Pancreas (tissue), 10 donors: ENCODE measurements at places on chromosomes 2 and 18.

DNA sequence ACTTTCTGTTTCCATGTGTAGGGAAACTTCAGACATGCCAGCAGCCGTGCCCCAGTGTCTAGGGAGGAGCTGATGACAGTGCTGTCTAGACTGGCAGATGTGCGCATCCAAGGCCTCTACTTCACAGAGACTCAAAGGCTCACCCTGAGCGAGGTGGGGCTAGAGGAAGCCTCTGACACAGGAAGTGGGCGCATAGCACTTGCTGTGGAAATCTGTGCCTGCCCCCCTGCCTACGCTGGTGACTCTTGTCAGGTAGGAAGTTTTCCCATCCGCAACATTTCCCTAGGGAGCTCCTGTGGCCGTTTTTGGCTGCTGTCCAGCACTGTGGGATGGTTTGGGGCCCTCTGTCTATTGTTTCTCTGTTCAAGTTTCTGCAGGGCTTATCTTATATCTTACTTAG is 143.1 kb upstream of the TTC39C start:
- no peak for DNase-seq

GRCh38 chr18:78618726-78619125 is 360.9 kb upstream of the SALL3 start:
- DNase-seq = no peak

DNA sequence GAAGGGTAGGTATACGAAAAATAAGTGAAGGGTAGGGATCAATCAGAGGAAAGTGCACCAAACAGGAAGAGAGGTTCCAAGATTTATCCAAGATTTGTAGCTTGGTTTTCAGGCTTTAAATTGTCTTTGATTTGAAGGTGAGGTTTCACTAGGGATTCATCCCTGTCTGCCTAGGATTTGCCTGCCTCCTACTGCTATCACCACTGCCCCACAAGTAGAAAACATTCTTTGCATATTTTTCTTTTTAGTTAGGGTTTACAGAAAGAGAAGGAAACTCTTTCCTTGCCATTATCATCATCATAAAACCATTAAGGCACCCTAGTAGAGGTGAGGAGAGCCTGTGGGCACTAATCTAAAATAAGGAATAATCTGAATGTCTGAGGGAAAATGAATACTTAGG is 45.8 kb upstream of the TANC1 start:
- no peak for DNase-seq

GRCh38 chr2:227642656-227643055 is 23.9 kb upstream of the SCYGR5 start:
- DNase-seq = no peak

DNA sequence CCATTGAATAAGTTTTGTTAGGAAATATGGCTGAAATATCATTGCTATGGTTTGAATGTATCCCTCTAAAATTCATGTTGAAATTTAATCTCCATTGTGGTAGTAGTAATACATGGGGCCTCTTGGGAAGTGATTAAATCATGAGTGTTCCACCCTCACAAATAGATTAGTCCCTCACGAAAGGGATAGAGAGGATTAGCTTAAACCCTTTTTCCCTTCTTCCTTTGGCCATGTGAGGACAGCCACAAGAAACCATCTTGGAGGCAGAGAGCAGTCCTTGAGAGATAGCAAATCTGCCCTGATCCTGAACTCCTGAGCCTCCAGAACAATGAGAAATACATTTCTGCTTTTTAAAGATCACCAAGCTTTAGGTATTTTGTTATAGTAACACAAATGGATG is 274.2 kb downstream of the CDH19 start:
- DNase-seq = no peak

DNA sequence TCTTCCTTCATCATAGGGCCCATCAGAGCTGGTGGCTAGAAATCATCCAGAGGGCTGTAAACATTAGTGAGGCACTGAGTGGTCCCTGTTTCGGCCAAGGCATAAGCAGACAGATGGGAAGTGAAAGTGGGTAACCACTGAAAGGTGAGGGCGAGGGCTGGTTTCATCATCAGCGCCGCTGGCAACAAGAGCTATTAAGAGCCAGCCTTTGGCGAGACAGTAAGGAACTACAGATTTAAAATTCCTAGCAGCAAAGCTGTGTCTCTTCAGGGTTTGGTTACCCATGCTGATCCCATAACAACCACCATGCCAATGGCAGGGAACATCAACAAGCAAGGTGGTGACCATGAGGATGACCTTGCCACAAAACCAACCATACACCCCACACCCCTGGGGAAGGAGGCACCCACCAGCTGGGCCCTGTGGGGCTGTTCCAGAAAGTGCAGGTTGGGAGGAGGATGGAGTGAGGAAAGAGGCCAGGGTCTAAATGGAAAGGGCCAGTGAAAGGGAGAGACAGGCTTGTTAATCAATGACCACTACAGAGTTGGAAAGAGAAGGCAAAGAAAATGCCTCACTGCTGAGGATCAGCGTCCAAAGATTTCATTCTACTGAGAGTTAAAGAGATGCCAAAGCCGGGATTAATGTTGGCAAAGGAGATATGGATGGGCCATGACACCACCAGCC is 9.0 kb upstream of the SLC20A1 start:
- DNase-seq = no peak

- DNase-seq = no peak
Measured at GRCh38 chr2:187475499-187476248, 27.6 kb upstream of the CALCRL start.

GRCh38 chr2:198756166-198756565 is 701.6 kb downstream of the SATB2 start:
- no peak for DNase-seq

DNA sequence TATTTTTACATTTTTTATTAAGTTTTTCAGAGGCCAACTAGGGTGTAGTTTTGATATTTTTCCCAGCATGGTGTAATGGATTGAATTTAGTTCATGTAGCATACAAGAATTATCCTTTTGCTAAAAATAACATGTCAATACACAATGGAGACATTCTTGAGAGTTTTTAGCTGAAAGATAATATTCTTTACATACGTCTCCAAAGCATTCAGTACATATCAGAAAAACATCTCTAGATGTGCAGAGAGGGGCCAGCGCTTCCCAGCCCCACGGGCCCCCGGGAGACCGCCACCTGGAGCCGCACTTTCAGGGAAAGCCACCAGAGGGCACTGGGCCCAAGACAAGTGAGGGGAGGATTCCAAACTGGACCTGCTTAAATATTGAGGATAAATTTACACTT is 499.4 kb downstream of the GALR1 start:
- DNase-seq = no peak

DNA sequence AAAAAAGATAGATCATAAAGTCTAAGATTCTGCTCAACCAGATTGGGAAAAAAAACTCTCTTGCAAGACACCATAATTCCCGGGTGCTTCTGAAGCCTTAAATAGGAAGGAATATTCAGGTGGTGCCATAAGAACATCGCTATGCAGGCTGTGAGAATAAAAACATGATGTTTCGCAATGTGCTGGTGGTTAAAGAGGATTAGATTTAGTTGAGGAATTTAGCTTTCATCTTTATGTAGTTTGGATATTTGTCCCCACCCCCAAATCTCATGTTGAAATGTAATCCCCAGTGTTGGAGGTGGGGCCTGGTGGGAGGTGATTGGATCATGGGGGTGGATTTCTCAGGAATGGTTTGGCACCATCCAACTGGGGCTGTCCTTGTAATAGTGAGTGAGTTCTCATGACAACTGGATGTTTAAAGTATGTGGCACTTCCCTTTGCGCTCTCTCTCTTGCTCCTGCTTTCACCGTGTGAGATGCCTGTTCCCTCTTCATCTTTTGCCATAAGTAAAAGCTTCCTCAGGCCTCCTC is 132.2 kb downstream of the AKAIN1 start:
- DNase-seq = no peak

DNA sequence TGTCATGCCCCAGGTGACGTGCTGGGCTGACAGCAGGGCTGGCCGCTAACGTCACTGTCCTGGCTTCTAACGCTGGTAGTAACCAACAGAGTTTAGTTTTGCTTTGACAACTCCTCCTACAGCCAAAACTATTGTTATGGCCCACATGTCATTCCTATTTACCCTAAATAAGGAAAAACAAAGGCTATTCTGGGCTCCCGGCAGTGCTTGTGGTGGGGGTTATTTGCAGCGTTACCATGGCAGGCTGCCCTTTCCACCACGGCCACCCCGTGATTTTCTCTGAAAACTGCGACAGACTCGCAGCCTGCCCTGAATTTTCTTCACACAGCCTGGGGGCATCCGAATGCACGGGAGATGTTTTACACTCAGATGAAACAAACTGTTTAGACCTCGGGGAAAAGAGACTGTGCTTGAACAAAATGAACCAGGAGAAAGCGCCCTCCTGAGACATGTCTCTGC is 115.2 kb downstream of the FAM210A start:
- DNase-seq = no peak

DNA sequence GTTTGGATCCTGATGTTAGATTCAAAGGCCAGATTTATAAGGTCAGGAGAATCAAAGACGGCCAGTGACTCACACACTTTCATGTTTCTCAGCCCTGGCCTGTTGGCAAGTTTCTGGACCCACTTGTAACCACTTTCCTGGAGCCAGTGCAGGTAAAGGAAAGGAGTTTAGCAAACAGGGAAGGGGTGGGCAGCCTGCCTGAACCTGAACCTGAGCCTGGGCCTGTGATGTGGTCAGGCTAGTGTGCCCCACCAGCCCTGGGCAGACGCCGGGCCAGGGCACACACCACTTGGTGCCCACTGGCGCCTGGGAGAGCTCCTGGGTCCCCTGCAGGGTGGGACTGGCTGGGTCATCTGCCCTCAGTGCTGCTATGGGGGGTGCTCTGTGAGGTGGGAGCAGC is 100.5 kb upstream of the SPRED2 start:
- no peak for DNase-seq

DNA sequence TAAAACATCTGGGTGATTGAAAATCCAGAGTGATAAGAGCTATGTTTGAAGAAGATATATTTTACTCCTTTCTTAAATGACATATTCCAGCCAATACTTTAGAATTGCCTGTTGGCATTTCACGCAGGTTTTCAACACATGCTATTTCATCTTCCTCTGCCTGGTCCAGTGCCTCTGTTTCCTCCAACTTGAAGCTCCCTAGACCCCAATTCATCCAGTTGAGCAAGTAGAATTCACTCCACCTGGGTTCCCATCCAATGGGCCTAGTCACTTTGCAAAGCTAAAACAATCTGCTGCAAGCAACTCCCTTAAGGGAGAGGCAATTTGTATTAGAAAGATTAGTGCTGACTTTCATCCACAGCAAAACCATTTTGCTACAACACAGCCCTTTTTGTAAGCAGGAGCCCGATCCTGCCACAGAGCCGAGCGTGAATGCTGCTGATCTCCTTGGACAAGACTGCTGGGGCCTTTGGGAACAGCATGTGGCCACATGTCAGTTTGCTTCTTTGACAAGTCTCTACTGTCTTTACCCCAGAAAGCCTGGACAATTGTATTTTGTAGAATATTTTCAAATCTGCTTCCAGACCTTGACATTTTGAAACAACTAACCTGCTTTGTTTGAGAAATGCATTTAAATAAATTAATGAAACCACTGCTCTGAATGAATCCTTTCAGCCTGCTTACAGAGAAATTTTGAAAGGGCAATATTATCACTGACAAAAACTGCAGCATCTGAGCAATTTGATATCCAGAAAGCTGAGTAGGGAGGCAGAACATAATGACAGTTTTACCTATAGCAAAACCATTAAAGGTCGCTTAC is 259.1 kb downstream of the TDRD15 start:
- DNase-seq = no peak

- DNase-seq = no peak
Measured at GRCh38 chr18:22951823-22952222, 18.7 kb downstream of the RBBP8 start.

DNA sequence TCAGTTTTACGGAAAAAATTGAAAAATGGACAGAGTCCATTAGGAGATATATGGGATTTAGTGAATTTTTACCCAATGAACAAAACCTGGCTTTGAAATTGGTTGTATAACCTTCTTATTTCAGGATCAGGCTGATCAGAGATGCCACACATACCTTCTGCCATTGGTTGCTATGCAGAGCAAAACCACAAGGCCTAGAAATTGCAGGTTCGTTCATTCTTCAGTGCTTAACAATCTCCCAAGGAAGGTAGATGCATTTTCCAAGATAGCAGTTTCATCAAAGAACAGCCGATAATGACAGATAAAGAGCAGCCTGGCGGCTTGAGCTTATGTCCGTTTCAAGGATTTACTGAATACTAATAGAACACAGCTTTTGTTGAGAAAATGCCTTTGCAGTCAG is 868.8 kb downstream of the EPHA4 start:
- no peak for DNase-seq

- no peak for DNase-seq
Measured at GRCh38 chr2:9366026-9366425, 57.3 kb downstream of the ITGB1BP1 start.

DNA sequence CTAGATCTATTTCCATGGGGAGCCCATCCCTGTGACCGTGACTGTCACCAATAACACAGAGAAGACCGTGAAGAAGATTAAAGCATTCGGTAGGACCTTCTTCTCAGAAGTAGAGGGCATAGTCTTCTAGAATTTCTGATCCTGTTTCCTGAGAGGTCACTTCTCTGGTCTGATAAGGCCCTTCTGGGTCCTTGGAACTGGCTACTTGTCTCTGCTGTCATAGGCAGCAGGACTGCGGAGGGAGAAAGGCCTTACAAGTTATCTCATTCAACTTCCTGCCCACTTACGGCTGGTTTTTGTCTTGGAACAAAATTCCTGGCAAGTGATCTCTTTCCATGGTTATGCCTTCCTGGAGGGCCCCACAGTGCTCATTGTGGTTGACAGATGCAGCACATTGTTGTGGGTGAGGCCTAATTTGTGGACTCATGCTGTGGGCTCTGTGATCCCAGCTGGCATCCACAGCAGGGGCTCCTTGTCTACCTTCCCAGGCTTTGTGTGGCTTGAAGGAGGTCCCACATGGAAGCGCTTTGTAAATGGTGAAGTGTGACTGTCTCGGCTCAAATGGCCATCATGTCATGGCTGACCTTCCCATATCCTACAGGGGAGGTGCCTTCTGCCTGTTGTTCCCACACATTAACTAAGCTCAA is 22.0 kb downstream of the SAG start:
- no peak for DNase-seq

GRCh38 chr18:79466591-79466990 is 70.9 kb downstream of the NFATC1 start:
- no peak for DNase-seq

DNA sequence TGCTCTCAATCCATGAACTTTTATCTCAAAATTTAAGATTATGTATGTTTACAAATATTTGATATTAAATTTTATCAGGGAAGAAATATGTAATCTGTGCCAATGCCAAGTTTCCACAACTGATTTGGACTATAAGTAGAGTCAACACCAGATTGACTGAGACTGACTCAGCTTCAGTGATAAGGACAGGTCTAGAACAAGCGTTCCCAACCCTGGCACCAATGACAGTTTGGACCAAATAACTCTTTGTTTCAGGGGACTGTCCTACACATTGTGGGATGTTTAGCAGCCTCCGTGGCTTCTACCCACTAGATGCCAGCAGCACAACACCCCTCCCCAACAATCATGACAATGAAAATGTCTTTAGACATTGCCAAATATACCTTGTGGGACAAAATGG is 165.3 kb downstream of the THADA start:
- DNase-seq = no peak

DNA sequence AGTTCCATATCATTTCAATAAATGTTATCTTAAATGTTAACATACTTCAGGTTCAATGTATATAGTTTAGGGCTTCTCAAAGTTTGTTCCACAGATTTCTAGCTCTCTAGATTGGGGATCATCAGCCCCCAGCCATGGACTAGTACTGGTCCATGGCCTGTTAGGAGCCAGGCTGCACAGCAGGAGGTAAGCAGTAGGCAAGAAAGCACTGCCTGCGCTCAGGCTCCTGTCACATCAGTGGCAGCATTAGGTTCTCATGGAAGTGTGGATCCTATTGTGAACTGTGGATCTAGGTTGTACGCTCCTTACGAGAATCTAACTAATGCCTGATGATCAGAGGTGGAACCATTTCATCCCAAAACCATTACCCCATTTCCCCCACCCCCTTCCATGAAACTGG is 531.1 kb downstream of the PARD3B start:
- no peak for DNase-seq
